ENCODE measurements at places on chromosomes 2 and 18.
A peak's percentile ranks its signal among the peaks of the same experiment; 100 is the strongest.

- no peak for DNase-seq
Measured at GRCh38 chr2:102120261-102120660, 22.3 kb upstream of the IL1R1 start.

GRCh38 chr2:47688561-47688960, 94.4 kb upstream of the MSH6 start:
- DNase-seq, result no peak

DNA sequence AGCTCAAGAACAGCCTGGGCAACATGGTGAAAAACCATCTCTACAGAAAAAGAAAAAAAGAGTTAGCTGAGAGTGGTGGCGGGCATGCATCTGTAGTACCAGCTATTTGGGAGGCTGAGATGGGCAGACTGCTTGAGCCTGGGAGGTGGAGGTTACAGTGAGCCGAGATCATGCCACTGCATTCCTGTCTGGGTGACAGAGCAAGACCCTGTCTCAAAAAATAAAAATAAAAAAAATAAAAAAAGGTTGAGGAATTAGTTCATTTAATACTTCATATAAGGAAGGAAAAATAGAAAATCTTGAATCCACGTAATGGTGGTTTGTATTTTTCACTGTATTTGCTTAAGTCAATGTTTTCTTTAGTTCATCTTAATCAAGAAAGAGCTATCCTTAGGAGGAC, 241.7 kb downstream of the TGIF1 start:
- DNase-seq, result no peak

- DNase-seq, result peak; percentile 12
Measured at GRCh38 chr18:59988098-59988706, 88.4 kb downstream of the PMAIP1 start.

DNA sequence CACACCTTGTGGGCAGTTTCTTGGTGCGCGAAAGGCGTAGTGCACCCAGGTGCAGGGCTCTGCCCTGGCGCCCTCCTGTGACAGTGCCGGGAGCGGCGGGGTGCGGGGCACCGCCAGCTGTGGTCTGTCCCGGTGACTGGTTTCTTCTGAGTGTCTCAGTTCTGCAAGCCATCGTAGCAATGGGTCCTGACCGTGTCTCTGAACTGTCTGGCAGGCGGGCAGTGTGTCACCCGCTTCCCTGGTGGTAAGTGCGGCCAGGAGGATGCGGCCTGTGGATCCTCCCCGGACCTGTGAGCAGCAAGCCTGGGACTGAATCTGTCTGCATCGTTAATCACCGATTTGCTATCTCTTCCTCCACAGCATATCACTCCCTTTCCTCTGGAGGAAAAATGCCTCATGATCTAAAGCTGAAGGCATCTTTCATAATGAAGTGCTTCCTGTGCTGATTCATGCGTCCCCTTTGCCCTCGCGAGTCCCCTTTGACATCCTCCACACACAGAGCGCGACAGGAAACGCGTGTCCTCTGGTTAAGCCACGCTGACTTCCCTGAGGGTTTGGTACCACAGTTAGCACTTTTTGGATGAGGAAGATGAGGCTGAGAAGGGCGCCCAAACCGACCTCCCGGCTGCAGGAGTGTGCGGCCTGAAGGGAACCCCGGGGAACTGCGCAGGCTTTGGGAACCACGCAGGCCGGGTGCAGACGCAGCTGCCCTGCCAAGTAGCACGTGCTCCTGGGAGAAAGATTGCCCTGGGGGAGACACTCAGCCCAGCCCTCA, 416.0 kb upstream of the HS6ST1 start:
- DNase-seq, result no peak

DNA sequence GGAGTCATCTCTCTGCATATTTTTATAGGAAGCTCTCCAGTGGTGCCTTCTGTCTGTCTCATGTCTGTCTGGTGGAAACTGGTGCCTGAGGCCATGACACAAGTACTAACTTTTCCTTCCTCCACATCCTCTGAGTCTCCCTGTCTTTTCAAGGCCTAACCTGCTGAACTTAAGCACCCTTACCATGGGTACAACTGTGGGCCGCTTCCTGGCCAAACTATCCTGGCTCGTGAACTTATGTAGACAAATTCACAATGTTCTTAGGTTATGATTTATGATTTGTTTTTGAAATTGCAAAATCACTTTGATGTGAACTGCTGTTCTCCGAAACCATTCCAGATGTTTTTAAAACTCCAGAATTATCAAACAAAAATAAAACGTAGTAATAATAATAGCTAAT, 804.5 kb upstream of the POU3F3 start:
- DNase-seq, result no peak

GRCh38 chr2:62055724-62056336, 140.1 kb upstream of the B3GNT2 start:
- no peak for DNase-seq

DNA sequence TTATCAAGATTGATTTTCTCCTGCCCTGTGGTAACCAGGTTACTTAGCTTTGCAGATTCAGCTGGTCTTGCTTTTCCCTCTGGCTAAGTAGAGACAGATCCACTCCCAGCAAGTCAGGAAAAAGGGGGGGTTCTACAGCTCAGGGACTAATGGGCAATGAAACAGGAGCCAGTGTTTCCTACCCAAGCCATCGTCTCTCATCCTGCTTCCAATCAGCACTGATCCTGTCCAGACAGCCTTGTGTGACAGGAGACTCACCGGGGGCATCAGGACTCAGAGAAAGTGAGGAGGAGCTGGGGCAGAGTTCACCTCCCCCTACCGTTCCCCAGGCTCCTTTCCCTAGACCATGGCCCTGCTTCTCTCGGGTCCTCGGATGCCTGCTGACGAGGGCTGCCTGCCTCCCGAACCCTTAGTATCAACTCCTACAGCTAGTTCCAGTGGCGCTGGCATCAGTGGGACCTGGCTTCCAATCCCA, 307.6 kb downstream of the ALK start:
- DNase-seq, result no peak

GRCh38 chr2:118747637-118748036, 99.8 kb downstream of the EN1 start:
- no peak for DNase-seq

- DNase-seq, result no peak
Measured at GRCh38 chr2:39772086-39772811, 6.8 kb downstream of the THUMPD2 start.

DNA sequence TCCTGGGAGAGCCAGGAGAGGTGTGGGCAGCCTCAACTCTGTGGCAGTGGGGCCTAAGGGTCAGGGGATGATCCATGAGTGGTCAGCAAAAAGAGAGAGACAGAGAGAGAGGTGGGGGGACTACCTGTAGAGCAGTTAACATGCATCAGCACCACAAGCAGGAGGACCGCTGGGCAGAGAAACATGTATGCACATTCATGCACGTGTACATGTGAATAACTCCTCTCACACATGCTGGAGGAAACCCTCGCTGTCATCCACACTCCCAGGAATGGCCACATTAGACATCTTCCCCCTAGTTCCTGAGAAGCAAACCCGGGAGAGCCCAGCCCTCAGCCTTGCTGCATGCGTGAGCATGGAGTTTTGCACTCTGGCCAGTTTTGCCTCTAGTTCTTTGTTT, 166.1 kb downstream of the SMAD7 start:
- no peak for DNase-seq

- DNase-seq, result no peak
Measured at GRCh38 chr2:120298173-120298835, 45.7 kb downstream of the RALB start.

- no peak for DNase-seq
Measured at GRCh38 chr2:195543902-195544894, 112.8 kb upstream of the SLC39A10 start.

- DNase-seq, result no peak
Measured at GRCh38 chr2:162967147-162967546, 128.6 kb upstream of the KCNH7 start.

DNA sequence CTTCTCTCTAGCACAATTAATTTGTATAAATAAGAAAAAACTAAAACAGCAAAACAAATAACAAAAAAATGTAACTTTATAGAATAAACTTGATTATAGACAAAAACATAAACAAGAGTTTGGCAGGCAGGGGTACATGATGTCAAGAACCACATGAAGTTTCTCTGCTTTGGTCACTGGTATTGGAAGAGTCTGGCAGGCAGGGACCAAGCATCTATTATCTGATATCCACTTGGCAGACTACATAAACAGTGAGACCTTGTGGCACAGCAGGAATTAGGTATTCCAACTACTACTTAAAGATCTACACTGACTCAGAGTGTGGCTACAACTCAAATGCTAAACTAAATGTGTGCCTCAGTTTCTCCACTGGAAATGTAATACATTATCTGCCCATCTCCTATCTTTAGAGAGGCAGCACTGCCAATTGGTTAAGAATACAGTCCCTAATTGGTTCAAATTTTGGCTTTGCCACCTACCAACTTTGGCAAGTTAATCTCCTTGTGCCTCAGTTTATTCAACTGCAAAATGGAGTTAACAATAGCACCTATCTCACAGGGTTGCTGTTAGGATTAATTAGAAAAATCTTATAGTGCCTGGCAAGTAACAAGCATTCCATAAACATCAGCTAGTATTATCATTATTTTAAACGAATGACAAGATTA, 2.7 kb downstream of the MAP4K3 start:
- no peak for DNase-seq

DNA sequence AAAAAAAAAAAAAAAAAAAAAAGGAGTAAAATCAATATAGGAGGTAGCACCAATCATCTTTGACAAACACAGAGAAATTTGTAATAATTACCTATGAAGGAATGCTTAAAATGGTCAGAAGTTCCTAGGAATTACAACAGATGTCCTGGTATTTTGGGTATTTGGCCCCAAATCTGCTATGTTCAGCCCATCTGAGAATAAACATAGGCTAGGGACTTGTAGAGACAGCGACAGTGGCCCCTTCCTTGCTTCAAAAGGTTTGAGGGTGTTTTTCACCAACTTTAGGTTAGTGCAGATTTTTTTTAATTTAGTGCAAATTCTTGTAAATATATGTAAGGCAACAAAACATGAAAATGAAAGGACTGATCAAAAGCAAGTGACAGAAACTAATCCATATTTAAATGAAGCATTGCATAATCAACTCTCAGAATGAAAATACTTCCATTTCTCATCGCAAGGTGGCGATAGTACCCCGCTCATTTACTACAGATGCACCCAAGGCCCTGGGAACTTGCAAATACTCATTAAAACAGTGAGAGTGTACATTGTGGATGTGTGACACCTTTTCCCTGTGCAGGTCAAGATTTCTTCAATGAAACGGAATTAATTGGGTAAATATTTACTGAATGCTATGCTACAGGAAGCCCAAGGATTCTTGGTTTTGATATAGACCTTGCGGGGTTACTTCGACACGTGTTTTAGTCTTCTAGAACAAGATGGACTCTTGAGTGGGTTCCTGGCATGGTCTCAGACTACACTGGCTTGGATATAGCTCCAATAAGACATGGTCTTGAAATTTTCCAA, 44.6 kb downstream of the FAM124B start:
- no peak for DNase-seq

DNA sequence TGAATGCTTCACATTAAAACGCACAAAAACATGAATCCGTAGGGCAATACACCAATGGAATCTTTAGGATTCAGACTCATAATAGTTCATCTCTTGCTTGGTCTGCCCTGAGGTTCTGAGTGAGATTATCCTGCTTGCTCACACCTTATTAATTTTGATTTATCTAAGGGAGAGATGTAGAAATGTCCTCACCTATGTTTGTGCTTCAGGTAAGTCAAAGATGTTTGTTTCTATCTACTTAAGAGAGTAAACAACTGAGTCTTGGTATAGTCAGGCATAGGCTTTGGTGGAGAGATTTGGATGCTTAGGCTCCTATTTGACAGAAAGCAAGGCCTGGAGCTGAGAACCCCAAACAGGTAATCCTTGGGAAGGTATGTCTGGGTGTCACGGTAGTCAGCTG, 231.0 kb upstream of the TNP1 start:
- no peak for DNase-seq

GRCh38 chr2:201769666-201770373, 10.9 kb downstream of the ALS2 start:
- no peak for DNase-seq

DNA sequence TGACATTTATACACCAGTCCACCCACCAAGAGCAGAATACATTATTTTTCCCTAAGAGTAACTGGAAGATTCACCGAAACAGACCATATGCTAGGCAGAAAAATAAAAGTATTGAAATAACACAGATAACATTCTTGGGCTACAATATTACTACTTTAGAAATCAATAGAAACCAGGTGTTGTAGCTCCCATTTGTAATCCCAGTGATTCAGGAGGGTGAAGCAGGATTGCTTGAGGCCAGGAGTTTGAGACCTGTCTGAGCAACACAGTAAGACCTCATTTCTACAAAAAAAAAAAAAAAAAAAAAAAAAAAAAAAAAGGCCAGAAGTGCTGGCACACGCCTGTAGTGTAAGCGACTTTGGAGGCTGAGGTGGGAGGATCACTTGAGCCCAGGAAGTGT, 9.6 kb downstream of the ICA1L start:
- no peak for DNase-seq

GRCh38 chr2:128986026-128986715, 667.5 kb upstream of the HS6ST1 start:
- DNase-seq, result no peak

DNA sequence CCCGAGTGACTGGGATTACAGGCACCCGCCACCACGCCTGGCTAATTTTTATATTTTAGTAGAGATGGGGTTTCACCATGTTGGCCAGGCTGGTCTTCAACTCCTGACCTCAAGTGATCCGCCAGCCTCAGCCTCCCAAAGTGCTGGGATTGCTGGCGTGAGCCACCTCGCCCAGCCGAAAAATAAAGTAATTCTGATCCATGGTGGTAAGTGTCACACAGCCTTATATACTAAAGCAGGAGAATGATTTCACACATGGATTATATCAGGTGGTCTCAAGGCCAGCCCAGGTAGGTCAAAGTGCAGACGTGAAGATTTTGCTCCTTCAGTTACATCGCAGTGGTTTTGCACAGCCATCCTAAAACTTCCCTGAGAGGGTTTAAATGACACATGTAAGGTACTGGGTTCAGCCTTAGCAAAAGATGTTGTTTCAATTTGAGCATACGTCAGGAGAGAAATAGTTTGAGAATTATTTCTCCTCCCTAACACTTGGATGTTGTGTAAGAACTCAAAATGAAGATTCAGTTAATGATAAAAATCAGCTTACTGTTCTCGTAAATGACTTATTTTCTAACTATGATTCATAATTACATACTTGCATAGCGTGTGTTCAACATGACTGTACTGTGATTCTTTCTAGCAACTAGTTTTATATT, 93.0 kb upstream of the SLC39A10 start:
- DNase-seq, result no peak

DNA sequence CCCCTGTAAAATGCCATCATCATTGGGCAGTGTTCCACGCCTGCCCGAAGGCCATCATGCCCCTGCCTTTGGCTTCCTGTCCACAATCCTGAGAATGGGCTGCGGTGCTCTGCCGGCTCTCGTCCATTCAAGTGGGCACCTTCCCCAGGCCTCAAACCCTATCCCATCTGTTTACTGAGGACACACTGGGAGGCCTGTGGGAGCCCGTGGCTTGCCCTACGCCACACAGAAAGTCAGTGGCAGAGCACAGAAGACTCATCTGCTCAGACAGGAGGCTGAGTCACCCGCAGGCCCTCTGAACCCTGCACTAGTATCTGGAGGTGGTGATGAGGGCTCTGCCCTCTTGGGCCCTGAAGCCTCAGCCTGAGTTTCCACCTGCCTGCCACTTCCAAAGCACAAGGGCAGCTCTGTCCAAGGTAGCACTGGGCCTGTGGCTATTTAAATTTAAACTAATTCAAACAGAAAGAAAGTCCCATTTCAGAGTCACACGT, 19.1 kb upstream of the ANKRD53 start:
- DNase-seq, result no peak

All from activated CD8-positive, alpha-beta memory T cell treated with anti-CD3 and anti-CD28 coated beads for 1 hour (primary cell).